CD4-positive, alpha-beta T cell treated with Interleukin-1 beta for 1 hour (primary cell): ENCODE measurements at places on chromosomes 11 and 22.

GRCh38 chr11:84137505-84137904 is 851.3 kb upstream of the CCDC90B start:
- no peak for DNase-seq

- DNase-seq, result no peak
Measured at GRCh38 chr11:62266558-62266957, 3.4 kb upstream of the SCGB2A2 start.

GRCh38 chr11:30277176-30277575 is 45.7 kb upstream of the ARL14EP start:
- no peak for DNase-seq

- DNase-seq, result no peak
Measured at GRCh38 chr11:15471895-15472799, 357.4 kb downstream of the INSC start.

DNA sequence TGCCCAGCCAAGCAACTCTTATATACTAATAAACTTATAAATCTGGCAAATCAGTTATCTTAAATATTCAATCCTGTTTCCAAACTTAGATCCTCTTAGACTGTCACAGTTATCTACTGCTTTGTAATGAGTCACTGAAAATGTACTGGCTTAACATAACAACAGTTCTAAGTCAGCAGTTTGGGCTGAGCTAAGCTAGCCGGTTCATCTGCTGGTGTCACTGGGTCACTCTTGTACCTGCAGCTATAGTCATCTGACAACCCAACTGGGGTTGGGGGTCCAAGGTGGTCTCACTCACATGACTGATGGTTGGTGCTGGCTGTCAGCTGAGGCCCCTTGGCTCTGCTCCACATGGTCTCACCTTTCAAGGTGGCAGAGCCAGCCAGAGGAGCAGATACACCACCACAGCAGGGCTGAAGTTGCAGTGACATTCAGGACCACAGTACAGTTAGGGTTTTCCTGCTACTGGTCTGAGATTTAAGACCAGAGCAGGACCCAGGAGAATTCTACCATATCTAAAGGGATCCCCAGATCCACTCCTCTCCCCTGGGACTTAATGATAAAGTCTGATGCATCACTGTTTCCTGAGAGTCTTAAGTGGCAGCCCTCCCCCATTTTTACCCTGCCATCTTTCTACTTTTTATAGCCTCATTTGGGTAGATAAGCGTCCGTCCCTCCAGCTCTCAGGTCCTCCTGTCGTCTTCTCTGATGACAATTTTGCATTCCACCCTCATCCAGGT is 7.9 kb upstream of the MACROD1 start:
- no peak for DNase-seq
